Fibroblast of villous mesenchyme (primary cell): ENCODE measurements at places on chromosomes 5 and 9.

GRCh38 chr5:113169720-113170119, 193.1 kb downstream of the DCP2 start:
- DNase-seq, result peak; percentile 74

- DNase-seq, result no peak
Observed at GRCh38 chr5:5356765-5357164, 65.7 kb upstream of the ICE1 start.

- no peak for DNase-seq
Observed at GRCh38 chr9:133978226-133978898, 13.8 kb downstream of the VAV2 start.

DNA sequence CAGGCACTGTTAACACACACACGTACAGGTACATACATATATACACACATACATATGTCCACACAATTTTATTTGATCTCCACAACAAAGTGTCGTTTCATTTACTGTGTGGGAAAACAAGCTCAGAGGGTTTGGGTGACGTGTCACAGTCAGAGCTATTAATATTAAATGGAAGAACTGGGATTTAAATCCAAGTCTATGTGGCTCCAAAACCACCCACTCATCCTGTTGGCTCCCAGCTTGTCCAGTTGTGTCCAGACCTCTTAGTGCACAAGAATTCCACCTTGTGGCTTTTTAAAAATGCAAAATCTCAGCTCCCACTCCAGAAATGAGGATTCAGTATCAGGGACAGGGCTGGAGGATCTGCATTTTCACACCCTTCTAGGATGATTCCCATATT, 52.3 kb upstream of the PTPDC1 start:
- no peak for DNase-seq

GRCh38 chr9:28456861-28457260, 883.6 kb upstream of the C9orf72 start:
- peak; percentile 3 for DNase-seq

DNA sequence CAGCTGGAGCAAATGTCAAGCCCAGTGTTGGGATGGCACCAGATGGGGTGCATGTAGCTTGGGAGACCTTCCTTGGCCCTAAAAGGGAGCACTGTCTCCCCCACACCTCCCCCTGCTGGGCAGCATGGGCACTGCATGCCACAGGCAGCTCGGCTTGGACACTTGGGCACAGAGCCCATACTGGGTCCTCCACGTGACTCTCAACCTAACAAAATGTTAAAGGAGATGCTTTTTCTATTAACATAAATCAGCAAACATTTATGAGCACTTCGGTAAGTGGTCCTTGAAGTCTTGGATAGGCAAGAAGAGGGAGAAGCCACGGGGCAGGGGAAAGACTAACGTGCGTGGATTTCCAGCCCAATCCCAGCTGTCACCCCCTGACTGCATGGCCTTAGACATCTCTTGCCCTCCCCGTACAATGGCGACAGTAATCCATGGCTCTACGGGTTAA, 23.9 kb upstream of the MAPK9 start:
- peak; percentile 57 for DNase-seq

- DNase-seq, result peak; percentile 28
Observed at GRCh38 chr5:62376064-62376463, 27.6 kb downstream of the DIMT1 start.

- DNase-seq, result no peak
Observed at GRCh38 chr5:178123966-178124925, 6.6 kb upstream of the RMND5B start.

DNA sequence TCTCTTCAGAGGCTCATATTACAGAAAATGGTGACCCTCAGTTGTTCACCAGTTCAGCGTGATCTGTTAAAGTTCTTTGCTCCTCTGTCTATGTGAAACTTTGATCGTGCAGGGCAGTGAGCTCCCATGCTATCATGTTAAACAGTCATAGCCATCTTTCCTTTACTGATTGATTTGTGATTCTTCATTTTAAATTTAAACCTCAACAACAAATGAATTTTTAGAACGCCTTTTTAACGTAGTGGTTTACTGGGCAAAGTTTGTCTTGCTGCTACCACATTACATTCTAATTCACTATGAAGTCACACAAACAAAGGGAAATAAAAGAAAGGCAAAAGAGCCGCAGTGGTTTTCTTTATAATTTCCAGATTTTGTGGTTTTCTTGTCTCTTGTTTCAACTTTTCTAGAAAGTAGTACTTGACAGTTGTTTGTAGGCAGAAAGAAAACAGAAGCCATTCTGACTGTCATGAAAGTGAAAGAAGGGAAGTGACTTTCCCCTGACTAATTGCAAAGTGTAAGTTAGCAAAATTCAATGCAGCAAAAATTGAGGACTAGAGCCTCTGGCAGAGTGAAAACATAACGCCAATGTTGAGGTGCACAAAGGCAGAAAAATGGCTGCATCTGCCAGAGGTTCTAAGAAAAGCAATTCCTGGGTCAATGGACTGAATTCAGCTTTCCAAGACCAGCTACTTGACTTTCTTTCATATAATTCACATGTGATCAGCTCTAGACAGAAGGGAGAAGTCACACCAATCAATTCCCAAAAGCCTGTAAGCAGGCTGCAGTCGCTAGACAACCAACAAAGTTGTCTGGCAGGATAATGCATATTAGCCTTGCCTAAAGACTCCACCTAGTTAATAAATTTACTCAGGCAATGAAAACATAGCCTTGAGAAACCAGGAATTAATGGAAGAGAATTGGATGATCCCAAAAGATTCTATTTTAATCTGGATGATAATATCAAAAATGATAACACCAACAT, 7.1 kb upstream of the IFNA6 start:
- DNase-seq, result peak; percentile 4

- DNase-seq, result no peak
Observed at GRCh38 chr5:116032991-116033390, 719 bp downstream of the ARL14EPL start.

GRCh38 chr5:98173334-98173733, 600.1 kb upstream of the RGMB start:
- DNase-seq, result no peak

- peak; percentile 68 for DNase-seq
Observed at GRCh38 chr5:57338068-57338867, 144.3 kb downstream of the ACTBL2 start.

GRCh38 chr9:108274971-108275370, 580.8 kb downstream of the ACTL7B start:
- no peak for DNase-seq

DNA sequence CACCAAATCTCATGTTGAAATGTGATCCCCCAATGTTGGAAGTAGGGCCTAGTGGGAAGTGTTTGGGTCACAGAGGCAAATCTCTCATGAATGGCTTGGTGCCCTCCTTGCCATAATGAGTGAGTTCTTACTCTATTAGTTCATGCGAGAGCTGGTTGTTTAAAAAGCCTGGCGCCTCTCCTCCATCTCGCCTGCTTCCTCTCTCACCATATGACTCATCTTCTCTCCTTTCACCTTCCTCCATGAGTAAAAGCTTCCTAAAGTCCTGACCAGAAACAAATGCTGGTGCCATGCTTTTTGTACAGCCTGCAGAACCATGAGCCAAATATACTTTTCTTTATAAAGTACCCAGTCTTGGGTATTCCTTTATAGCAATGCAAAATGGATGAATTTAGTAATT, 20.9 kb upstream of the ARHGAP26 start:
- peak; percentile 25 for DNase-seq

DNA sequence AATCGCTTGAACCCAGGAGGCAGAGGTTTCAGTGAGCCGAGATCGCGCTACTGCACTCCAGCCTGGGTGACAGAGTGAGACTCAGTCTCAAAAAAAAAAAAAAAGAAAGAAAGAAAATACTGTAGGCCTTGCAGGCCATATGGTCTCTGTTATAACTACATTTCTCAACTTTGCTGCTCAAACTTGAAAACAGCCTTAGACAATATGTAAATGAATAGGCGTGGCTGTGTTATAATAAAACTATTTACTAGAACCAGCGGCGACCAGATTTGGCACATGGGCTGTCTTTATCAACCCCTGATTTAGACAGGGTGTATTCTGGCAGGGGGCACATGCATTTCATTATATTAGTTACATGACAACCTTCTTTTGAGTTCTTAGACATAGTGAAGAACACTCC, 130.0 kb downstream of the C9orf152 start:
- DNase-seq, result peak; percentile 70

- peak; percentile 33 for DNase-seq
Observed at GRCh38 chr5:150731669-150732242, 27.1 kb downstream of the DCTN4 start.

DNA sequence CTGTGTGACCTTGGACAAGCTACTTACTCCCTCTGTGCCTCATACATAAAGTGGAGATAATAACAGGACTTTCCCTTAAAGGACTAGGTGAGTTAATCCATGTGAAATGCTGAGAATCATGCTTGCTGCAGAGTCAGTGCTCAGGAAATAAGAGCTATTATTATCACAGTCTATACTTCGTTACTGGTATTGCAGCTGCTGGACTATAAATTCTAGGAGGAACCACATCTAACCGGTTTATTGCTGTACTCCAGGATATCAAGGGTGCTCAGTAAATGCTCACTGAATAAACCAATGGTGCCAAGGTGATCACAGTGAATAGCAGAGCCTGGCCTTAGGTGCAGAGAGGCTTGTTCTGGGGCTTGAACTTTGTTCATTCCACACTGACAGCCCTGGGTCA, 69.3 kb downstream of the HSPA4 start:
- no peak for DNase-seq

DNA sequence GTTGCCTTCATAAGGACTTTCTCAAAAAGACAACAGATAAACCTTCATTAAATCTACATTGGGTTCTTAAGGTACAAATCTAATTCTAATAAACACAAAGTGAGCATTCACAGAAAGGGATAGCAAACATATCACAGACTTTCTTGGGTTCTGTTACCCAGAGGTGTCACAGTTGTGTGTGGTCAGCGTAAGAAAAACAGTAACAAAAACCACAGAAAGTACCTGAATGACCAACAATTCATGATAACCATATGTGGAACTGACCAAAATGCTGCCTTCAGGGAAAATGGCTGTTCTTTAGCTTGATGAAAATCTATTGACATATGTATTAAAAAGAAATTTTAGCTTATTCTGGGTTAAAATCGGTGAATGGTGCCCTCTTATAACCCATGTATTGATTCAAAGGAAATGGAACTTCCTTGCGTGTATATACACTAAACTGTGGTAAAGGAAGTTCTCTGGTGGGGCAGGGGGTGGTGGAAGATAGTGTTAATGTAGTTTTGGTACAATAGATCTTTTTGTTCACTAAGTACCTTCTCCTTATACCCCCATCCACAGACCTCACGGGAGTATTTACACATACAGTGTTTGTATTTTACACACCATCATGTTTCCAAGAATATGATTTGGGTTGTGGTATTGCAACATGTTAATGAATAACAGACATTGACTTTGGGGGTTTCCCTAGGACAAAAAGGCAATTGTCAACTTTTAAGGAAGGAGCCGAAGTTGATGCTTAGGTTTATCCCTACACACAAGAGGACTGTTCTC, 152.5 kb downstream of the APBA1 start:
- no peak for DNase-seq

DNA sequence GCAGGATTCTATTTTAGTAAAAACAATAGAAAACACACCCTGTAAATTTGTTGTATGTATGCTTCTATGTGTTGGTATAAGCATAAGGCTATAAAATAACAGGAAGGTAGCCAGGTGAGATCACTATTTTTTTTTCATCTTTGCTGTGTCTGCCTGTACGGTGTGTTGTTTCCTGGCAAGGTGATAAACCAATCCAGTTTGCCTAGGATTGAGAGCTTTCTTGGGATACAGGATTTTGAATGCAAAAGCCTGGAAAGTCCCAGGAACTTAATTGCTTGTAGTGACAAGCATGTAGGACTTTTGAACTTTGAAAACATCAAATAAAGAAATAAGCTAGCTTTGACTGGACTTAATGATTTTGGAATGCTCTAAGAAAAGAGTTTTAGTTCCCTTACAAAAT, 83.3 kb upstream of the RORB start:
- DNase-seq, result no peak

GRCh38 chr5:62587737-62588136, 9.1 kb downstream of the LRRC70 start:
- DNase-seq, result peak; percentile 70

- DNase-seq, result no peak
Observed at GRCh38 chr5:53616939-53617549, 56.6 kb downstream of the NDUFS4 start.

GRCh38 chr9:117546894-117547678, 132.2 kb upstream of the ASTN2 start:
- DNase-seq, result no peak

- no peak for DNase-seq
Observed at GRCh38 chr5:151581347-151581746, 9.8 kb downstream of the FAT2 start.

DNA sequence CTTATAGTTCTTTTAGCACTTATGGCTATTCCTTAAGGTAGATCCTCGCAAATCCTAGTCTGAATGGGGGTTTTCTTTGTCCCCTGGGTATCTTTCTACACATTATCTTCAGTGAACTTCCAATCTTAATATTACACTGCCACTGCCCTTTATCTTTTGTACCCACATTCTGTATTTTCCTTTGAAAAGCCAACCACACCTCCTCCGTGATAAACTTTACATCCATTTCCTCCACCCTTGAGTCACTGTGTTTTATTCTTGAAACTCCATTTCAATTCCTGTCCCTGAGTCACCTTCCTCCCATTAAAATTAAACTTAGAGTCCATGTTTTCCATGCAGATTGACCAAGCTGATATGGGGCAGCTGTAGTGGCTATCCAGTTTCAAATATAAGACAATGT, 43.2 kb upstream of the RICTOR start:
- no peak for DNase-seq

DNA sequence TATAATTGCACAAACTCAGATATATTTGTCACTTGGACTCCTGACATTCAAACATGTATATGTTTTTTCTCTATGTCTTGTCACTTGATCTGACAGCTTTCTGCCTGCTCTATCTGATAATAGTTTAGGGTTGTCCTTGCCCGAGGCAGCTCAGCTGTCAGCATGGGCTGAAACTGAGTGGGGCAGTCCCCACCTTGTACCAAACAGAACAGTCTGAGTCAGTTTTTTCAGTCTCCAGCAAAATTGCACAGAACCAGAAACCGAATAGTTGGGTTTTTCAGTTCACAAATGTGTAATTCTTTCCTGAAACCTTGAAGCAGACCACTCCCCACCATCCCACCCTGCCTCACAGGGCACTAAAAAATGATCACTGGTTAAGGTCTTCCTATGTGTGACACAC, 9.5 kb upstream of the HAND1 start:
- no peak for DNase-seq

DNA sequence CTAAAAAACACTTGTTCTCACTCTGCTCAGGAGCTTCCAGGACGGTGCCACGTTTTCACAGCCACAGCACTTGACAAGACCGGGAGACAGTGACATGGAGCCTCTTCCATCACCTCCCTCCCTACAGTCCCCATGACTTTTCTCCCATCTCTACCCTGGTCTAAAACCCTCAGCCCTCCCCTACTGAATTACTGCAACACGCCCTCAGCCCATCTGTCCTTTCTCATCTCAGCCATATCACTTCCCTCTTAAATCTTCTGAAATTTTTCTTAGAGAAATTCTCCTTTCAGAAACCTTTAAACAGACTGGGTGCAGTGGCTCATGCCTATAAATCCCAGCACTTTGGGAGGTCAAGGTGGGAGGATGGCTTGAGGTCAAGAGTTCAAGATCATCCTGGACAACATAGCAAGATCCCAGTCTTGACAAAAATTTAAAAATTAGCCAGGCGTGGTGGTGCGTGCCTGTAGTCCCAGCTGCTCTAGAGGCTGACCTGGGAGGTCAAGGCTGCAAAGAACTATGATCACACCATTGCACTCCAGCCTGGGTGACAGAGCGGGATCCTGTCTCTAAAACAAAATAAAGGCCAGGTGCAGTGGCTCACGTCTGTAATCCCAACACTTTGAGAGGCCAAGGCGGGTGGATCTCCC, 125.8 kb downstream of the MYO10 start:
- no peak for DNase-seq
